Kasumi-1 (cell line): ENCODE measurements at places on chromosomes 7 and 10.

DNA sequence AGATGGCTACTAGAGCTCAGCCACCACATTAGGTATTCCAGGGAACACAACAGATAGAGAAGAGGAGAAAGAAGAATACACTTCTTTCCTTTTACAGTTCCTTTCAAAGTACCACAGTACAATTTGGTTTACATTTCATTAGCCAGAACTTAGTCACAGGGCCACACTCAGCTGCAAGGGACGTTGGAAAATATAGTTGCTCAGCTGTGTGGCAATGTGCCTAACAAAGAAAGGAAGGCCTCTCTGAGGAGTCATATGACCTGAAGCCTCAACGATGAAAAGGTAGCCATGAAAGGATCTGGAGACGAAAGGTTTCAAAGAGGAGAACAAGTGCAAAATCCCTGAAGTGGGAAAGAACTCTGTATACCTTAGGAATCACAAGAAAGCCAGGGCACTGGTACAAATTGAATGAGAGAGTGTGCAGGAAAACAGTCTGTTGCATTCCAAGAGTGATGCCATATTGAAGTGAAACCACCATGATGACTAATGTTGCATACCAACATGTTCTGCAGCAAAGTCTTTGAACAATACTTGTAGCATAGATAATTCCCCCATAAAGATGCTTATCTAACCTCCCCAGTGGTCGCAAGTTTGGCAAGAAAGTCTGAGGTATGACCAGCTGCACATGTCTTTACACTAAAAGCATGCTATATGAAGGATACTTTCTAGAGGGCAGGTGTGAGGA is 278.9 kb downstream of the HPSE2 start:
- no peak for DNase-seq

DNA sequence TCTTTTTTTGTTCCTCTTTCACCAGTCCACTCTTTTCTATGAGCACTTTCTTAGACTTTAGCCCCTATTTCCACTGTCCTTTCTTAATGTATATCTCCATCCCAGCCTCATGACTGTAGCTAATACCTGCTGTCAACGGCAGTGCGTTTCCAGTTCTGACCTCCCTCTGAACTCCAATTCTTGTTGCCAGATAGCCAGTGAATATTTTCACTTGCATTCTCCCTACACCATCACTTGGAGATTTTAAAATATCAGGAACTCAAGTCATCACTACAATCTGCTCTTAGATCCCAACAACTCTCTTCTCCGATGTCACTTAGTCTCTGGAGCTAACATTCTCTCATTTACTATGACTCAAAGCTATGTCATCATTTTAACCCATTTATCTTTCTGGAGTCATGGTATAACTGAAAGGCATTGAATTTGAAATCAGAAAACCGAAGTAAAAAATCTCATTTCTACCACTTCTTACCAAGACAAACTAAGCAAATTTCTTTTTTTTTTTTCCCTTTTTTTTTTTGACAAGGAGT is 5.1 kb upstream of the SLC16A12 start:
- DNase-seq: no peak

- no peak for DNase-seq
These were observed 594.4 kb upstream of the VSTM2A start for GRCh38 chr7:53947732-53948131.

- peak; percentile 74 for DNase-seq
These were observed 17.6 kb downstream of the ZDHHC16 start for GRCh38 chr10:97463363-97464132.

GRCh38 chr10:14584661-14585060 is 190.0 kb downstream of the FAM107B start:
- DNase-seq: no peak

- DNase-seq: no peak
These were observed 335.6 kb downstream of the ADK start for GRCh38 chr10:74486659-74487058.

DNA sequence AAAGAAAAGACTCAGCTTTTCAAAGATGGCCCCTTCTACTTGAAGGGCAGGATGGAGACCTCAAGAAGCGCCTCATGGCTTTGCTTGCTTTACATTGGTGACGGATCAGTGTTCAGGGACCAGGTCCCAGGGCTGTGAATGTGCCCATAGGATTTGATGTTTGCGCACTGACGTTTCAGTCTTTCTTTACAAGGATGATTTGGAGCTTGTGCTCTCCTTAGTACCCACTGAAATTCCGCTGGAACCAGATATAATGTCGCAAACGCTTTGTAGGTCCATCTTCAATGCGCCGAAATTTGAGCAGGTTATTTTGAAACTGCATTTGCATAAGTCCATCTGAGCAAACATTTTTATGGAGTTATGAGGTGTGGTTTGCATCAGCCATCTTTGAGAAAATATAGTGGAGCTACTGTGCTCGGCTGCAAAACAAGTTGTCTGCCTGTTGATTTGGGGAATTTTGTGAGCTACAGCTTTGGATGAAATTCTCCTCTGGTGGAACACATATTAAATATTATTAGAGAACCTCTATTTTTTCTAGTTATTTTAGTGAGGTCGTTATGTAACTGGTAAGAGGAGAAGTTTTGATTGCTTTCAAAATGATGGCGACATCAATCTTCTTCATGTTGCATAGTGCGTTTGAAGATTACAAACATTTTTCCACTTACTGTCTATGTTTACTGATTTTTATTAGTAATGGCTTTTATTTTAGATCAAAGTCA is 2.4 kb downstream of the RBM20 start:
- DNase-seq: no peak

GRCh38 chr10:12950583-12951128 is 50.9 kb downstream of the CCDC3 start:
- DNase-seq: no peak

- DNase-seq: no peak
These were observed 393.0 kb downstream of the PHTF2 start for GRCh38 chr7:78191475-78192079.

DNA sequence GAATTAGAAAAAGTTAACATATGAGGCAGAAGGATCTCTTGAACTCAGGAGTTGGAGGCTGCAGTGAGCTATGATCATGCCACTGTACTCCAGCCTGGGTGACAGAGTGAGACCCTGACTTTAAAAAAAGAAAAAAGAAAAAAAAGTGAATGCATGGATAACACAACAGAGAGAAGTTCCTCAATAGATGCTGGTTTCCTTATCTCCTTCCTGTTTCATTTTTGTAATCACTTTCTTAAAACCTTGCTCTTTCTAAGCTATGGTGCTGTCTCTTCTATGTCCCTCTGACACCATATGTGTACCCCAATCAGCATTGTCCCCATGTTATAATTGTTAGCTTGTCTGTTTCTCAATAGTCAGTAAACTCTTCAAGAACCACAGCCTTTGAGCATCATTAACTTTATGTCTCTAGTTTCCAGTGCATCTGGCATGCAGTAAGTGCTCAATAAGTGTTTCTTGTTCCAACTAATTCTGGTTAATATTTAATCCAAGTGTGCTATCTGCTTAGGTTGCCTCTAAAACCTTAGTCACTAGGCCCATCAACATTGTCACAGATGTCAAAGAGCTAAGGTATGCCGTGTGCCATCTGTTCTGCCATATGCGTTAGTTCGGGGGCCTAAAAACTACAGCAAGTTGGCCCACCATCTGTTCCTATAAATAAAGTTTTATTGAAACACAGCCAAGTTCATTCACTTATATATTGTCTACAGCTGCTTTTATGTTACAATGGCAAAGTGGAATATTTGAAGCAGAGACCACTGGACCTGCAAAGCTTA is 36.2 kb downstream of the MPP7 start:
- no peak for DNase-seq

GRCh38 chr7:103824251-103824650 is 165.2 kb downstream of the RELN start:
- DNase-seq: no peak

GRCh38 chr7:154186811-154187210 is 134.6 kb downstream of the DPP6 start:
- no peak for DNase-seq

DNA sequence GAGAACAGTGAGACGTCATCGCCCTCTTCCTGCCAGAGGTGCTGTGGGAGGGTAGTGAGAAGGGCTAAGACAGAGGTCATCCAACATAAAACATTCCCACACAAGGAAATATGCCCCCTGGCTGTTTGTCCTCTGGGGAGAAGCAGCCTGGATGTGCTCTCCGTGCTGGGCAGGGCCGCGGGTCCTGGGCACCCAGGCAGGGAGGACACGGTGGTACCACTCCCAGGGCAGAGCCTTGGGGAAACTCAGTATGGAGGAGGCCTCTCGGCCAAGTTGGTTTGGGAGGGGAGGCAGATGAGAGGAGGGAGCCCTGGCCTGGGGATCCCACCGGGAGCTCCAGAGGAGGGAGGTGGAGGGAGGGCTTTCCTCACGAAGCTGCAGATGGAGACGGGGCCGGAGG is 129.4 kb downstream of the GLRX3 start:
- no peak for DNase-seq

DNA sequence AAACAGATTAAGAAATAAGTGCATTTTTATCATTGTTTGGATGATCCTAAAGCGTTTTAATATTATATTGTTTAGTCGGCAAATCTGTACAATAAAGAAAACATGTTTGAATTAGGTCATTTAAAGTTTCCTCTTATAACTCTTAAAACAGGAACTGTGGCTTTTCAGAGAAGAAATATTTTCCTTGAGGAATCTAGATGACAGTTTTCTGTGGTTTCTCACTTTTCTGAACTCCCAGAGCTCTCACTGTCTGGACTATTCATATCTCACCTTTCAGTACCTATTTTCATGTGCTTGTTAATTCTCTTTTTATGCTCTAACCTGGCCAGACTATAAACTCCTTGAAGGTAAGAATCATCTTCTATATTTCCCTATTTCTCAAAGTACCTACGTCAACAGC is 135.1 kb downstream of the CHN2 start:
- no peak for DNase-seq

DNA sequence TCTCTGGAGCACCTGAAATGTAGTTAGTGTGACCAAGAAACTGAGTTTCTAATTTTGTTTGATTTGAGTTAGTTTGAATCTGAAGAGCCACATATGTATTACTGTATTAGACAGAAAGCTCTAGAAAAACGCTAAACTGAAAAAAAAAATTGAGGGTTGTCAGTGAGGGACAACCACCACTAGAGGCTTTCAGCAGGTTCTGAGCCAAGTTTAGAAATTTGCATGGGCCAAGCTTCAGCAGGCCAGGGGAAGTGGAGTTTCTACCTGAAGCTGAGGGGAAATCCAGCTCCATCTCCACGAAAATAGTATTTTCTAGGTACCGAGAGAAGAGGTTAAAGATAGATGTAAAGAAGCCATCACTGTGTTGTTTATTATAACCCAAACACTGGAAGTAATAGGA is 77.9 kb upstream of the PLXNA4 start:
- peak; percentile 70 for DNase-seq

DNA sequence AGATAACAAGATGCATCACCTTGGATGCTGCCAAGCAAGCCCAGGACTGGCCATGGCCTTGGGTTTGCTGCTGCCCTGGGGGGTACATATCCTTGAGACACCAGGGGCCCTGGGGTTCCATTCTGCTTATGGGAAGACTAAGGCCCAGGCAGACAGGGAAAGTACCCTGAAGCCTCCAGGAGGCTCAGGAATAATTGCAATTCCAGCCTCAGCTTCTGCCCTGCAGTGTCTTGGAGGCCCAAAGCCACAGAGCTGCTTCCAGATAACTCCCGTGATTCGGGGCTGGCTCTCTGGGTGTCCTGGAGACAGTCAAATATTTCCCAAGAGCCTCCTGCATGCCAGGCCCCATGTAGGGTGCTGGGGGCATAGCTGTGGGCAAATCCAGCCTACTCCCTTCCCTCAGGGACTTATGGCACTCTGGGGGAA is 22.6 kb downstream of the MYL10 start:
- DNase-seq: no peak

DNA sequence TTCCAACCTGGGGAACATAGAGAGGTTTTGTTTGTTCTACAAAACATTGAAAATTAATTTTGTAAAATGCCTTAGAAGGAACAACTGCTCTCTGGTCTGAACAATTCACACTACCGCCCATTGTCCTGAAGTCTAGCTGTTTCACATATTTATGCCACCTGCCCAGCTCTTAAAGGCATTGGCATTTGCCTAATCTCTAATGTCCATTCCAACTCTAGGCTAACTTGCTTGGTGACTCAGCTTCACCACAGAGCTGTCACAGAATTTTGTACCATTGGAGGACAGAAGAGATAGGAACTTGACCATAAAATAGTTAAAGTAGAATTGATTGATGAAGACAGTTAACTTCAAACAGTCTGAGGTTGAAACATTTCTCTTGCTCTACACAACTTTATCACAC is 53.5 kb upstream of the PPP1R17 start:
- DNase-seq: no peak

GRCh38 chr10:131675104-131675503 is 225.7 kb upstream of the PPP2R2D start:
- DNase-seq: no peak

DNA sequence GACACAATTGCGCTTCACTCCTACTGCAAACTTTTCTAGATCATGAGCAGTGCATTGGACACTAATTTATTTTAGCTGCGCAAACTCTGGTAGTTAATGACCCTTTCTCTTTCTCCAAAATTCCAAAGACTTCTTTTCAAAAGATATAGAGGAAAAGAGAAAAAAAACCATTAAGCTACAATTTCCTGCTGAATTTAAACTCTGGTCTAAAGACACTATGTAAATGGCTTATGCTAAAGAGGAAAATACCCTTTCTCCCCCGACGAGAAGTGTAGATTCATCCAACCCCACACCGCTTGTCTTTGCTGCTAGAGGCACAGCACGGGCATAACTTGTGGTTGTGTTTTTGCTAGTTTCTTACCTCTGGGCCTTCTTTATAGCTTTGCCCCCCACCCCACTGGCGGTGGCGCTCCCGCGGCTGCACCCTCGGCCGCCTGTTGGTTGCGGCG is 84.1 kb downstream of the SNX10 start:
- DNase-seq: no peak

DNA sequence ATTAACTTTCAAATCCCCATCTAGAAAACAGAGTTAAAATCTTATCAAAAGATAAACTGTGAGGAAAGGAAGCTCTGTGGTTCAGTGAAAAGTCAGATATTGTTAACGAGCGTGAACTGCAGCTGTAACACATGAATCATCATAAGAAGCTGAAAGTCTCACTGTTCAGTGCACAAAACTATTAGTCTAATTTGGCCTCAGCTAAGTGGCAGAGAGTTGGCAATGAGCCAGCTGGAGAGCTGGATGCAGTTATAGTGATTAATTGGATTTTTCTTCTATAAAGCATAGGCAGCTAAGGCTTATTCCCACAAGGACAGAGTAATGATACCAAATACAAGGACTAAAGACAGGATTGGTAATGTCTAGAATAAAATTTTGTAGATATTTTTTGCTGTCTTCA is 101.1 kb upstream of the ABCB5 start:
- DNase-seq: no peak

GRCh38 chr10:124293616-124294449 is 124.9 kb downstream of the OAT start:
- no peak for DNase-seq

- DNase-seq: no peak
These were observed 75.1 kb downstream of the OAT start for GRCh38 chr10:124343351-124344265.

- DNase-seq: no peak
These were observed 11.0 kb upstream of the PPIF start for GRCh38 chr10:79336276-79336675.

GRCh38 chr10:108360187-108360586 is 1195.7 kb upstream of the SORCS1 start:
- no peak for DNase-seq

GRCh38 chr10:98431016-98431415 is 15.7 kb downstream of the HPS1 start:
- DNase-seq: no peak

- DNase-seq: no peak
These were observed 57.6 kb downstream of the RBM33 start for GRCh38 chr7:155701972-155702544.

- DNase-seq: peak; percentile 55
These were observed 95.0 kb downstream of the CNOT4 start for GRCh38 chr7:135414850-135415439.

GRCh38 chr7:32178677-32179366 is 108.6 kb upstream of the PDE1C start:
- DNase-seq: no peak
